ENCODE measurements at places on chromosomes 1 and 21. TPM values are rescaled to one million over a fixed set of nuclear protein-coding genes. Genes with fewer than 3 reads are reported as not detected.

DNA sequence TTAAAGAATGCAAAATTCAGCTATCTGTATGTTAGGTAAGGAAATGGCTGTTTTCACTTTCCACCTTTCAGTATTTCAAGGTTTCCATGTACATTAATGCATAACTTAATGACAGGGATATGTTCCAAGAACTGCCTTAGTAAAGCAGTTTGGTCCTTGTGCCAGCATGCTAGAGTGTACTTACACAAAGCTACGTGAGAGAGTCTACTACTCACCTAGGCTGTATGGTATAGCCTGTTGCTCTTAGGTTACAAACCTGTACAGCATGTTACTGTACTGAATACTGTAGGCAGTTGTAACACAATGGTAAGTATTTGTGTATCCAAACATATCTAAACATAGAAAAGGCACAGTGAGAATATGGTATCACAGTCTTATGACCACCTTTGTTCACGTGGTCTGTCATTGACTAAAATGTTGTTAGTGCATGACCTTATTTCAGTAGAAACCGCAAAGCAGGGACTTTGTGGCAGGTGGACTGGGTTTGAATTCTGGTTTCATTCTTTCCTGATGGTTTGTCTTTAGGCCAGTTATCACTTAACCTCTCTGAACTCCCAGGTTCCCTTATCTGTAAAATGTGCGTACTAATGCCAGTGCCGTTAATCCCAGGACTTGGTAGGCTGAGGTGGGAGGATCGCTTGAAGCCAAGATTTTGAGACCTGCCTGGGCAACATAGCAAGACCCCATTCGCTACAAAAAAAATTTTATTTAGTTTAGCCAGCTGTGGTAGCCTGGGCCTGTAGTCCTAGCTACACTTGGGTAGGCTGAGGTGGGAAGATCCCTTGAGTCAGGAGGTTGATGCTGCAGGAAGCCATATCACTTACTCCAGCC, 4.9 kb downstream of the SMYD2 start:
- no peak for ATAC-seq

The AMY1B gene
- not detected for total RNA-seq

The NUCKS1 gene
- 137 TPM for total RNA-seq

GRCh38 chr1:212614453-212615200, 6.1 kb downstream of the ATF3 start:
- ATAC-seq = no peak

DNA sequence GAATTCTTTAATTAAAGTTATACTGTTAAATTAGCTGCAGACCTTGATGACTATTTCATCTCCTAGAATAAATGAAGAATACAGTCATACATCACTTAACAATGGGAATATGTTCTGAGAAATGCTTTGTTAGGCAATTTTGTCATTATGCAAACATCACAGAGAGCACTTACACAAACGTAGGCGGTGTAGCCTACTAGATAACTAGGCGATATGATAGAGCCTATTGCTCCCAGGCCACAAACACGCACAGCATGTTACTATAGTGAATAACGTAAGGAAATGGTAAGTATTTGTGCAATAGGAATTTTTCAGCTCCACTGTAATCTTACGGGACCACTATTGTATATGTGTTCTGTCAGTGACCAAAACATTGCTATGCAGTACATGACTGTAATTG, 37.6 kb upstream of the DESI2 start:
- no peak for ATAC-seq

GRCh38 chr1:3680488-3681230, 28.3 kb downstream of the TP73 start:
- no peak for ATAC-seq

GRCh38 chr1:227318016-227318852, at the start of gene CDC42BPA:
Gene CDC42BPA, minus strand, starts transcription at chr1:227318492. Its CDS starts 1,310 bp downstream, at chr1:227317182.
- ATAC-seq = peak; percentile 90

- ATAC-seq = no peak
Measured at GRCh38 chr1:234555390-234556024, 54.5 kb downstream of the IRF2BP2 start.
